ENCODE measurements at places on chromosomes 7 and 10.

DNA sequence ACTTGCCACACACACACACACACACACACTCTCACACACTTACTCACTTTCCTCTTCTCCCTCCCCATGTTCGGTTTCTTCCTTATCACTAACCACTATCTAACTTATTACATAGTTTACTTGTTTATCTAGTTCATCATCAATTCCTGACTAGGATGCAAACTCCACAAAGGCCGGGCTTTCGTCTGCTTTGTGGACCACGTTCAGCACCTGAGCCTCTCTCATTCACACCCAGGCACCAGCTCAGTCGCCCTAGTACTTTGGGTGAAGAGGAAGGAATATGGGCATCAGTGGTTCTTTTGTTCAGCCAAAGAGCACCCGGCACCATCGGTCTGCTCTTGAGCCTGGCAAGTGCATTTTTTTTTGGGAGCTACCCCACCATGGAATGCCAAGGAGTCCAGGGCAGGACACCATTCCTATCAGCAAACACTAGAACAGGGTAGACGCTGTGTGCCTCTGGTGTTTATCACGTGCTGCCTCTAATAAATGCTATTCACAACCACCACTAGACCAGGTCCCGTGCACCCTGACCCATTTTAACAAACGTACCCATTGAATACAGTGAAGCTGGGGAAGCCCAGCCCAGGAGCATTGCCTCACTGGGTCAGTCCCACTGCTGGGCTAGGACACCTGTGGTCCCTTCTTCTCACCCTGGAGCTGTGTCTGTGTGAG lies 2.2 kb downstream of the C10orf67 start:
- no peak for DNase-seq

DNA sequence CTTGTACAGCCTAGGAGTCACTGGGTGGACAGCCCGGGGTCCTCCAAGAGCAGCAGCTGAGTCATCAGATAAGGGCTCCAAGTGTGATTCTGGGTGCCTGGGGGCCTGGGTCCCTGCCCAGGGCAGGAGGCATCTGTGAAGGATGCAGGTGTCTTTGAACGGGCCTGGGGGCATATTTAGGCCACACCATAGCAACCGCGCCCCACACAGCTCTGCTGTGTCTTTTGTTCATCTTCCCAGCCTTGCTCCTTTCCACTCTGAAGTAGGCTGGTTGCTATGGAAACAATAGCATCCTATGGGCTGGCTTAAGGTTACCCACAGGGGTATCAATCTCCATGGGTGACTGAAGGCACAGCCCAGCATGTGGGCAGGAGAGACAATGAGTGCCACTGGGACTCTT lies 324.7 kb downstream of the TCERG1L start:
- DNase-seq = no peak

- no peak for DNase-seq
Observed at GRCh38 chr10:15137636-15138035, 30.9 kb downstream of the NMT2 start.

DNA sequence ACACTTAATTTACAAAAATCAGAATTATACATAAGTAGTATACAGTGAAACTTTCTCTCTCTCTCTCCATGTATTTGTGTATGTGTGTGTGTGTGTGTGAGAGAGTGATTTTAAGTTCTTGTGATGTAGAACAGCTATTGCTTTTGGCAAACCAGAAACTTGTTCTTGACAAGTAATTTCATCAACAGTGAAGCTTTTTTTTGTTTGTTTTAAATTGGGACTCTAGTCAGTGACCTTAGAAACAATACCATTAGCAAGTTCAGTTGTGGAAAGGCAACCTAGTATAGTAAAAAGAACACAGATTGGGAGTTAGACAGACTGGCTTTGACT lies 319.1 kb downstream of the PTEN start:
- DNase-seq = no peak

GRCh38 chr10:100318207-100318606 lies 11.8 kb downstream of the PKD2L1 start:
- no peak for DNase-seq

Measured in SK-N-MC (cell line).